ENCODE measurements at places on chromosomes 3 and 15.

DNA sequence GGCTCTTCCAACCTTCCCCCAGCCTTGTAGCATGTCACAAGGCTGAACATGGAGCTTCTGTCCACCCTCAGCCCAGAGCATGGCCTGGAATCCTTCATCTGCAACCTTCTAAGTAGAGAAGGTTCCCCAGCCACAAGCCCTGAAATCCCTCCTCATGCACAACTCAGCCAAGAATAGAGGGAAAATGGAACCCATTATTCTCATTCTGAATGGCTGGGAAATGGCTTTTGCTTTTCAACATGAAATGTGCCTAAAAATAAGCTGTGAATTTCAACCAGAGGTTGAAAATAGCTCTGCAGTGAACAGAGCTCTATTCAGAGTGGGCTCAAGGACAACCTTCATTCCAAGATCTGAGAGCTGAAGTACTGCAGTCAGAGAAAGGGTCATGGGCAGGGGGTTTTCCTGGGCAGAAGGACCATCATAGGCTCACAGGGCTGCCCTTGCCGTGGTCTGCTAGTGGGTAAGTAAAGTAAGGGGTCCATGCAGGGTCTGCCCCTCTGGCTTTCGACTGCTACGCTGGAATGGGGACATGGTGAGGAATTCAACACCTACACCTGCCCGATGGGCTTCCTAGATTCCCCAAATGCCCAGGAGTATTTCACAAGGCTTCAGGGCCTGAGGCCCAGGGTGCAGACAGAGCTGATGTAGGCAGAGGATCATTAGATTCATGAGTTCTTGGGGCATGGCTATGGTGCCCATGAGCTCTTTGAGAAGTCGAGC, 35.9 kb downstream of the POC1A start:
- DNase-seq, result no peak

GRCh38 chr15:93980261-93980911, 251.0 kb upstream of the MCTP2 start:
- DNase-seq, result no peak

- DNase-seq, result no peak
These were observed 34.1 kb downstream of the WNT7A start for GRCh38 chr3:13845806-13846205.

- no peak for DNase-seq
These were observed 83.5 kb downstream of the FOXB1 start for GRCh38 chr15:60087561-60087960.

DNA sequence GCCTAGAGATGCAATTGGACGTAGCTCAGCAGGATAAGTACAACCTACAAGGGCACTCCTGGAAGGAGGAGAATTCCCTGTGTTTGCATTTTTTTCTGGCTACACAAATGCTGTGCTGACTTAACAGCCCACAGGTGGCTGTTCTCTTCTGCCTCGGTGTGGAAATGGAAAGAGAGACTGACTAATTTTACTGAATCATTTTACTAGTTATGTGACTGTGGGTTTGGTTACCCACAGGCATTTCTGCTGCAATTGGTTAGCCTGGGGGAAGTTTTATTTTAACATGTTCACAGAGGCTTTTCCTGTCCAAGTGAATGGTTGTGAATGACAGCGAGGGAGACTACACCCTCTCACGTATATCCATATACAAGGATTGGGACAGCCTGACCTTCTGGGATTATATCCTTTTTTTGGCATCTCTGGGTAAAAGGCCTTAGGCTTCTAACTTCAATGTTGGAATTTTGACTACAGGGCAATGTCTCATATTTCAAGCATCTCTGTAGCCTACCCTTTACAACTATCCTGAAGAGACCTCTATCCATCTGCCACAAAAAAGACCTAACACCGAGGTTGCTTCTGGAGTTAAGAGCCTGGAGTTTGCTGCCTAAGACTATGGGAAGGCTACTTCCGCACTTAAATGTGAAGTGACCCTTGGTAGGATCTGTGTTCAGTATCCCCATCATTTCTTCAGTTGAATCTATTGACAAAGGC, 67.2 kb upstream of the TP63 start:
- DNase-seq, result no peak

- DNase-seq, result no peak
These were observed 383.1 kb upstream of the TPRG1 start for GRCh38 chr3:188788621-188789081.

All from AML-193 (cell line).